ENCODE measurements at places on chromosomes 2 and 18. TPM values are rescaled to one million over a fixed set of nuclear protein-coding genes. Genes with fewer than 3 reads are reported as not detected.
A peak's percentile ranks its signal among the peaks of the same experiment; 100 is the strongest.

DNA sequence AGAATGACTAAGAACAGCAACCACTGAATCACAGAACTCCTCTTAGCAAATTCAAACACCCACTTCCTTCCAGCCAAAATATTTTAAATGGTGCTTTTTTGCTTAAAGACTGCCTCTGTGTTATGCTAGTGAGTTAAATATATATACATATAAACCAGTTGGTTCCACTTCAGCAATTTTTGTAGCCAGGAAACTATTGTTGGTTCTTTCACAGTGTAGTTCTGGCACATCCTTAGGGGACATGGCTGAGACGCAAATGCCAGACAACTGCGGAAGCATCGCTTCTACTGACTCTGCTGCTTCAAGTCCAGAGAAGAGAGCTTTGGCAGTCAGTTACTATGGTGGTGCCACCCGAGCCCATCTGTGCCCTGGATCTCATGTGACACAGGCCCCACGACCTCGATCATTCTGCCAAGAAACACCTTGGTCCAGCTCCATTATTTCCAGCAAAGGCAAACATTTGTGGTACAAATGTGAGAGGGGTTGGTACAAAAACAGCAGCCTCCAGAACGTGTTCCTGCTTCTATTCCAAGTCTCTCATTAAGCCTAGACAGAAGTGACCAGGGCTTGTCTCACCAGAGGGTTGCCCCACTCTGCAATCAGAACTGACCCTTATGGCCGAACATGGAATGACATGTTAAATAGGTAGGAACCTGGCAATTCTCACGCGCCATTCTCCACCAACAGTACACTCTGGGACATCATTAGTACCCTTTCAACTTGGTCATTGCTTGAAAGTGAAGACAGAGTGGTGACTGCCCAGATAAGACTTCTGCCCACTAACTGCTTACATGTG, 117.8 kb upstream of the NRP2 start:
- no peak for DNase-seq

DNA sequence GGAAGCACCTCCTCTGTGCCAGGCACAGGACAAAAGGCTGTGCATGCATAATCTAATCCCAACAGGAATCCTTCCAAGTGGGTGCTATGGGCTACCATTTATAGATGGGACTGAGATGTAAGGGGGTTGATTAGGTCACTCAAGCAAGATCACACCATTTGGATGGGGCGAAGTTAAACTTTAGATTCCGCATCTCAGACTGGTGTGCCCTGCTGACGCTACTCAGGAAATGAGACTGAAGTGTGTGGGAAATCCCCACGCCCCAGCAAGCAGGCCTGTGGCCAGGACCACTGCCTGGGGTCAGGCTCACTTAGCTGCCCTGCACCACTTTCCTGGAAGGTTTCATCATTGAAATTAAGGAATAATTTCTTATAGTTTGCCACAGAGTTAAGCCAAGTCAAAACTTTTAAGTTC, 70.5 kb upstream of the PPP1CB start:
- no peak for DNase-seq

Gene NAT8
- not detected for total RNA-seq

Gene ICOS
- total RNA-seq: not detected

DNA sequence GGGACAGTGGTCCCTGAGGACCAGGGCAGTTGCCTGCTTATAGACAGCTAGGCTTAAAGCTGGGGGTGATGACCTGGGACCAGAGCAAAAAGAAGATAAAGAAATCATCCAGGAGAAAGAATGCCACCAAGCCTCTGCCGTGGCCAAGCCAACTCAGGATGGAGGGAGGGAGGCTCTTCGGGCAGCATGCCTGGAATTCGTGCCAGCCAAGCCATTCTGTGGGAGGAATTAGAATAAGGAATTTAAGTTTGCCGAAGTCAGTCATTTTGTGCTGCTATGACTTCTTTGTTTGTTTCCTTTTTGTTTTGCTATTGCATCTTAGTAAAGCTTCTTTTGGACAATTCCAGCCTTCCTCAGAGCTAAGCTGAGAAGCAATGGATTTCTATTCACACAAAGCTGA, 124.1 kb downstream of the EN1 start:
- DNase-seq: no peak

GRCh38 chr18:43405097-43405496, 127.8 kb upstream of the SYT4 start:
- no peak for DNase-seq

Gene PTPN2
- total RNA-seq: 28.6 TPM

DNA sequence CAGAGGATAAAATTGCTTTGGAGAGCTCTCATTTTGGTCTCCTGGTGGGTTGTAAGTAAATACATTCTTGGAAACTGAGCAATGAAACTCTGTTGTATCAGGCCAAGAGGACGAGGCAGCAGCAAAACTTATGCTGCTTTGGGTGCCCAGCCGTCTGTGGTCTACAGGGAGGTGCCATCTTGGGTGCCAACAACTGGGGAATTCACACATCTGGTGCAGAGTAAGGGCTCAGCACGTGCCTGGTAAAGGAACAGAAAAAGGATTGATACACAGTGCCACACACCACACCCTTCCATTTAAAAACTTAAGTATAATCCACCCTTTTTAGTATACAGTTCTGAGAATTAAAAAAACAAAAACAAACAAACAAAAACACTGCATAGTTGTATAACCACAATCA, 221.9 kb downstream of the TSN start:
- DNase-seq: peak; percentile 66

Gene HMSD
- total RNA-seq: not detected

GRCh38 chr2:120622886-120623753, 112.5 kb upstream of the GLI2 start:
- no peak for DNase-seq

DNA sequence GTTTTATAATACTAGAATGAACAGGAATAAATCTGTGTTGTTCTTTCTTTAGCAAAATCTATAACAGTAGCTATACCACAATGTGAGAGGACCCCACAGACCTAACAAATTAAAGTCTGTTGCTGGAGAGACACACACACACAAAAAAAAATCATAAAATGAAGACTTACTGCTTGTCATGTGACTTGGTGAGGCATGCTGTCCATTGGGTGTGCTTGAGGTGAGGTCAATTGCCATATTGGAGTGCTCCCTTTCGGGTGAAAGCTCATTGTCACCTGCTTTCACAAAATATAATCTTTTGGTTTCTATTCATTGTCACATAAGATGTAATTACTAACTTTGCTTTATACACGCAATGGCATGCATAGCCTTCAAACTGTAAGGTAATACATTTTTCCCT, 3.9 kb downstream of the IKZF2 start:
- DNase-seq: no peak

DNA sequence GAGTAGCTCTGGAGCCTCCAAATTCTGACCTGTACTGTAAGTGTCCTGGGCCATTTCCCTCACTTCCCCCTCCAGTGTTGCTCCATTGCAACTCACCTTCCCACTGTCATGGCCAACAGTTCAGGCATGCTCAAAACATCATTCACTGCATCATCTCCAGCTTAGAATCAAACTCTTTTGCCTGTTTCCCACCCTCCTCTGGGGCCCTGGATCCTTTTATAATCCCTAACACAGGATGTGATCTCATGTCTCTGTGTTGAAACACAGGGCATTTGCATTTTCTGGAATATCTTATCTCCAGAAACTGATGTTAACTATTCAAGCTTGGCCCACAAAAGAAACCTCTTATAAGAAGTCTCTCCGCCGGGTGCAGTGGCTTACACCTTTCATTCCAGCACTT, 3.0 kb downstream of the DPP4 start:
- DNase-seq: no peak

GRCh38 chr2:20052861-20053281, 1.4 kb upstream of the LAPTM4A start:
- DNase-seq: no peak

Gene NTSR2
- not detected for total RNA-seq

- peak; percentile 53 for DNase-seq
These were observed 59.3 kb downstream of the HDLBP start for GRCh38 chr2:241256168-241256545.

Gene CD226
- 0.46 TPM for total RNA-seq

DNA sequence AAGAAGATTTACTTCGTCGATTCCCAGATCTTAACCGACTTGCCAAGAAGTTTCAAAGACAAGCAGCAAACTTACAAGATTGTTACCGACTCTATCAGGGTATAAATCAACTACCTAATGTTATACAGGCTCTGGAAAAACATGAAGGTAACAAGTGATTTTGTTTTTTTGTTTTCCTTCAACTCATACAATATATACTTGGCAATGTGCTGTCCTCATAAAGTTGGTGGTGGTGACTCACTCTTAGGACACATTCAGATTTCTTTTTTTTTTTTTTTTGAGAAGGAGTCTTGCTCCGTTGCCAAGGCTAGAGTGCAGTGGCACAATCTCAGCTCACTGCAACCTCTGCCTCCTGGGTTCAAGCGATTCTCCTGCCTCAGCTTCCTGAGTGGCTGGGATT, 26.8 kb downstream of the MSH2 start:
- DNase-seq: no peak

DNA sequence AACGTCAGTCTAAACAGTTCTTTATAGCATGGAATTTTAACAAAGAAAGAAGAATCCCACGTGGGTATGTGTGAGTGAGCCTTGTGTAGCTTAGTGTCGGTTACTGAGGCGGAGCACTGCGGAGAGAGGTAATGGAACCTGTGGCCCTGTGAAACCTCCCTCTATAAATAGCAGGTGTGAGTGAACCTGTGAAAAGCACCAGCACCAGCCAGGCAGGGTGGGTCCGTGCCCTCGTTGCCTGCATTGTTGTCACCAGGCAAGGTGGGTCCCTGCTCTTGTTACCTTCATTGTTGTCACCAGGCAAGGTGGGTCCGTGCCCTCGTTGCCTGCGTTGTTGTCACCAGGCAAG, 4.7 kb downstream of the CTDP1 start:
- no peak for DNase-seq

Gene TRAPPC8
- 39.1 TPM for total RNA-seq

DNA sequence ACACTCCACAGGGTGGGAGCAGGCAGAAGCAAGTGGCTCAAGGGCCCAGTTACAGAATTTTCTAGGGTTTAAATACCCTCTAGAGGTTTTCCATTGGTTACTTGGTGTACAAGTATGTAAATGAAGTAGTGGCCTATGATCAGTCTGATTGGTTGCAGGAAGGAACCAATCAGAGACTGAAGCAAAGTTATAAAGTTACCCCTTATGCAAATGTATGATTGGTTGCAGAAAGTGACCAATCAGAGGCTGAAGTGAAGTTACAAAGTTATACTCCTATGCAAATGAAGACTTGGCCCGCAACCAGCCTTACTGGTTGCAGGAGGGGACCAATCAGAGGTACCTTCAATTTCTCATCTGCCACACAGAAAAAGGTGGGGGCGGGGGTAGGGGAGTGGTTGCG, 154.6 kb downstream of the INO80D start:
- no peak for DNase-seq

DNA sequence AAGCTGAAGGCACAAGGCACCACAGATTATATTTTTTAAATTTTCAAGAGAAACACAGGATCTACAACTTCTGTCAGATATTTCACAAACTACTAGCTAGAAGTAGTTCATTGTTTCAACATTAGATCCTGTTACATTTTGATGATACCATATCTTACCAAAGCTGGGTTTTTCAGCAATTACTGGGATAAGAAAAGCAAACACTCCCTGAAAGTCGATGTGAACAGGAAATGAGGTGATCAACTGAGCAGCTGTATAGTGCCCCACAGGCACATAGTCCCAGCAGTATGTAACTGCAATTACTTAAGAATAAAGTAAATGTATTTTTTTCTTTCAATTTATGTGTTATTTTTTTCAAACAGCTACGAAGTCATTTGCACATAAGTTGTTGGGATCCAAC, 103.5 kb downstream of the DNER start:
- no peak for DNase-seq

GRCh38 chr2:38474715-38475566, 97.9 kb upstream of the ATL2 start:
- DNase-seq: no peak

Gene SH3BP4
- 60.1 TPM for total RNA-seq

GRCh38 chr18:526681-527080, 26.2 kb upstream of the COLEC12 start:
- DNase-seq: no peak

DNA sequence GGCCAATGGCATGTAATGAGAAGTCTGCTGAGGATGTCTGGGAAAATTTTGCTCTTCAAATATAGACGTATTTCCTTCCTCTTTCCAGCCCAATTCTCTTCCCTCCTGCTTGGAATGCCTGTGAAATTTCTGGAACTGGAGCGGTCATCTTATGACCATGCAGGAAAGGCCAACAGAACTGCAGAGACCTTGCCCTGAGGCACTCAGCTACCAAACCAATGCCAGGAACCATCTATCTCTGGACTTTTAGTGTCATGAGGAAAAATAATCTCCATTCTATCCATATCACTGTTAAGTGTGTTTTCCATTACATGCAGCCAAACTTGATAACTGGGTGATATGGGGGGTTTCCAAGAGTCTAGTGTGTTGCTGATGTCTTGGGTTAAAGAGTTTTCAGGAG, 363.7 kb downstream of the SLC4A3 start:
- DNase-seq: no peak

Gene SETBP1
- total RNA-seq: 69.3 TPM

GRCh38 chr18:78716022-78716421, 263.6 kb upstream of the SALL3 start:
- DNase-seq: no peak

DNA sequence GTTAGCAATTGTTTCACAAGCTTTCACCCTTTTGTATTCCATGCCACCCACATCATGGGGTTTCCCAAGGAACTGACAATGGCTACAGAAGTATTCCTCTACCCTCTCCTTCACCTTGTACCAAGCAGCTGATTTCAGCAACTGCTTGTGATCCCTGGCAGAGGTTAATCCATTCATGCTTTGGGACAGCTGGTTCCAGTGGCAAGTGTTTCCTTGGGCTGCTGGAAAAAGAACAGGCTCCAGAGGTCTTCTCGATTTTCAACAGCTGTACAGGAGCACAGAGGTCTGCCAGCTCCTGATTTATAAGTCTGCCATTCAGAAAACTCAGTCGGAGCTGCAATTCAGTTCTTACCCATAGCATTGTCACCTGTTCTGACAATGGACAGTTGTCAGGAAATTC, 239.2 kb upstream of the CWC22 start:
- no peak for DNase-seq

- no peak for DNase-seq
These were observed 2.4 kb downstream of the GLS start for GRCh38 chr2:190882856-190883582.

Data from osteocyte (in vitro differentiated cells).